ENCODE measurements at places on chromosomes 1 and 21.

DNA sequence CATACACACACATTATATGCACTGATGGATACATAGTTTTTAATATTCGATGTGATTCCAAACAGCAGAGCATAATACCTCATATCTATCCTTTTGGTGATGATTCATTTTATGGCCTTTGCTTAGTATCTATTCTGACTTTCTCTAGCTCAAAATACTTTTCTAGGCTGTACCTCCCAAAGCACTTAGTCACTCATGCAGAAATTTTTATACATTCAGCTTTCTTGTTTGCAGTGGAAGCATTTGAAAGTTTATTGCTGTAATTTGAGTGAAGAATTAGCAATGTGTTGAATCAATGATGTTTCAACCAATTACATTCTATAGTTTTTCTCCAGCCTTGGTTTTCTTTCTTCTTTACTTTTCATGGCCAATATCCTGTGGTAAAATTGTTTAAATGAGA, 66.7 kb downstream of the LBR start:
- DNase-seq: no peak

DNA sequence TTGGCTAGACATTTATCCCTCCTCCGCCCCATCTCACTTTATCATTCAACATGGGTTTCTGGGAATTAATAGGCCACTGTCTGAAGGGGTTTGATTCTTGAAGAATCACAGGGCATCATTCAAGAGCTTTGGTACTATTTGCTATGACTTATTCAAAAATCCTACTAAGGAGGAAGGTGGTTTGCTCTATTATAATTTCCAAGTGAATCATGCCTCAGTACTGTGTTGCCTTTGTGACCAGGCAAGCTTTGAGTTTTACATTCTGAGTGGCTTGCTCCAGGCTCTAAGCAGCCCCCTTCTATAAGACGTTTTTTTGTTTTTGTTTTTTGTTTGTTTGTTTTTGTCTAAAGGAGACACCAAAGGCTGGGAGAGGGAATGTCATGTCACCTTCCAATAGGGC, 2.6 kb downstream of the C1orf21 start:
- DNase-seq: no peak

DNA sequence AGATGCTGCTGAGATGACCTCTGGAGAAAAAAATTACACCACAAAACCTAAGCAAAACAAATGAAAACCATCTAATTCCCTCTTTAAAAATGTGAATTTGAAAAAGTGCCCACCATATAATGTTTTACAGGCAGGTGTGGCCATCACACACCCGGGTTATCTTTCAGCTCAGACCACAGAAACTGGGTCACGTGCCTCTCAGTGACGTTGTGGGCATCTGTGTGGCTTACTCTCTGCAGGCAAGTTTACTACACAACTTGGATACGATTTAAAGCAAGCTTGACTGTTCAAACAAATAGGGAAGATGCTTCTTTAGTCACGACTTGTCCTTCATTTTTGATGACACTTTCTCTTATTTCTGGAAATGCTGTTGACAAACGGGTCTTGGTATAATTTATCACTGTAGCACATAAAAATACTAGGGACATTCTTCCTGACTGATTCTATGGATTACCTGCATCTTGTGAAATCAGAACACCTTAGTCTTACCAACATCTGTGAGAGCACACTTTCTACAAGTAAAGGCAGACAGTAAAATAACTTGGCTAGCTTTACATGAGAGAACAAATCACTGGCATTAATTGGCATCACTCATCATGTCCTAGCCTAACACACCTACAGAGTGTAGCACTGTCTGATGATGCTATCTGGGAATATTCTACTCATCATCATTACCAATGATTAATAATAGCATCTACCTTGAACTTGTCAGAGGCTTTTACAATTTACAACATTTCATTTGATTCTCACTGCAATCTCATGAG, 89.3 kb upstream of the EDEM3 start:
- no peak for DNase-seq

DNA sequence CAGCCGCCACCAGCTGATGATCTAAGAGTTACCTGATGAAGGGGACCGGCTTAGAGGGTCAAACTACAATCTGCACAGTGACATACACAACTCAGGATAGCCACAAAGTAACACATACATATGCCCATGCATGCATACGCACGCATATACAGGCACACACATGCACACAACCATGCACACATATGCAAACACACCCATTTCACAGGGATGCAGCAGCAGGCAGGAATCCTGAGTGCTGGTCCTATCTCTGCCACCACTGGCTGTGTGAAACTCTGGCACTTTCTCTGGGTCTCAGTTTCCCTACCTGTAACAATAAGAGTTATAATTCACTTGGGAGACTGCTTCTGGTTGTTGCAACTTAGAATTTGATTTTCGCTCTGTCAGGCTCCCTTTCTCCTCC, 520.2 kb downstream of the PTPRU start:
- no peak for DNase-seq

GRCh38 chr21:22554690-22555316, 1556.6 kb downstream of the NCAM2 start:
- DNase-seq: no peak

GRCh38 chr1:31871703-31872102, 55.9 kb upstream of the SPOCD1 start:
- DNase-seq: no peak

Measured in NCI-H1417 treated with DMSO at 0.1 percent for 48 hours (cell line).